ENCODE measurements at places on chromosomes 7 and 10.

DNA sequence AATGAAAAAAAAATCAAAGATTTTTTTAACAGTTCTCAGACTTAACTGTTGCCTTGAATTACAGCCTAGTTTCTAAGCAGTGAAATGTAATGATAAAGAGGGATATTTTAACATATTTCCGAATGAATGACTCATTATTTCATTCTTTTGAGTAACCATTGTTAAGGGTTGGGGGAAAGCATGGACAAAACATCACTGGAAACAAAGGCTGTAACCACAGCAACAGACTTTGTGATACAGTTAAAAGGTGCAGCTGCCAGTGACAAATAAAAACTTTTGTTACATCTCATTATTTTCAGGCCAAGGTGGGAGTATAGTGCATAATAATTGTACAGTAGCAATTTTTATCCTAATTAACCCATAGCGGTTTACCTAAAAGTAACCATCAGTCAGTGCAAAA, 172.6 kb downstream of the LRRTM3 start:
- DNase-seq, result no peak

GRCh38 chr10:127933271-127933670, 26.4 kb downstream of the PTPRE start:
- DNase-seq, result no peak

DNA sequence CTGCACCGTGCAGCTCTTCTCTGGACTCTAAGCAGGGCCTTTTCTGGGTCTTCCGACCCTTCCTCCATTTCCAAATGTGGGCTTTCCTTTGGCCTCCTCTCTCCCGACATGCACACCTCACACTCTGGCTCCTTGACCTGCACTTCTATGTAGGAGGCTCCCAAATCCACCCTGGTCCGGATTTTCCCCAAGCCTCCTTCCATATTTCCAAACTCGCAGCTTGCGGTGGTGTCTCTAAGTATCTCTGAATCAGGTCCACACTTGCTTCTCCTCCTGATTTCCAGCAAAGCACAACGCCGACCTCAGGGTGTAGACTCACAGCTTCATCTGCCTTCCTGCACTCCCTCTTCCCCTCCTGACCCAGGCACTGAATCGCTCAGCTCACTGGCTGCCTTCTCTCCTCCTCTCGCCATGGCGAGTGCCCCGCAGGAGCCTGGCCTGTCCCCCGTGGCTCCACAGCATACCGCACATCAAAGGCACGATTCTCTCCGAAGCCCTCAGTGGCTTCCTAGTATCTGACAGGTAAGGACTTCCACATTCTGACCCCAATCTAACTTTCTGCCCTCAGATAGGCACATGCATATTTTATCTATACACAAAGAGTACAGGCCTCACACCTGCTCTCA, 27.8 kb downstream of the DIP2C start:
- no peak for DNase-seq

GRCh38 chr10:72694476-72695369, 2.8 kb downstream of the MCU start:
- DNase-seq, result no peak

GRCh38 chr10:69880301-69881081, 78.8 kb downstream of the COL13A1 start:
- no peak for DNase-seq

- DNase-seq, result no peak
Measured at GRCh38 chr7:151740081-151740851, 136.6 kb downstream of the PRKAG2 start.

- DNase-seq, result no peak
Measured at GRCh38 chr10:104256335-104256961, 1.8 kb downstream of the GSTO1 start.

DNA sequence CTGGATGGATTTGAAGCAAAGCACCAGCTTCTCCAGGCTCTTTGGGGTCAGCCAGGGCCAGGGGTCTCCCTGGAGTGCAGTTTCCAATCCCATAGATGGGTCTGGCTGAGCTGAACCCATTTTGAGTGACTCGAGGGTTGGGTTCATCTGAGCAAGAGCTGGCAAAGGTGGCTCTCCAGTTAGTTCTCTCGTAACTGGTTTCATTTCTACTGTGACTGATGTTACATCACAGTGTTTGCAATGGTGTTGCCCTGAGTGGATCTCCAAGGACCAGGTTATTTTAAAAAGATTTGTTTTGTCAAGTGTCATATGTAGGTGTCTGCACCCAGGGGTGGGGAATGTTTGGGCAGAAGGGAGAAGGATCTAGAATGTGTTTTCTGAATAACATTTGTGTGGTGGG, 14.2 kb downstream of the LEP start:
- no peak for DNase-seq

DNA sequence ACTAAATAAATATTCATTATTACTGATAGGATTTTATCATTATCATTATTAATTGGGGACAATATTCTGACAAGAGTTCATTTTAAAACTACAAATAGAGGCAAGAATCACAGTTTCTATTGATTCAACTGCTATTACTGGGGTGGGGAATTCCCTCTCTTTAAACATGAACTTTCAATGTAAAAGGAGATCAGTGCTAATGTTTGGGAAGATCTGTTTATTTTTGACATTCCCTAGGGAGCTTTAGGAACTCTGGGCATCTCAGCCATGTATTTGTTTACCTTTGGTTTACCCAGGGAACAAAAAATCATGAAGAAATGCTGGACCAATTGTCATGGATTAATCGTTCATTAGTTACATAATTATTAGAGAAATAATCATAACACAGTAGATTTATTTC, 443.2 kb upstream of the AKR1E2 start:
- no peak for DNase-seq

DNA sequence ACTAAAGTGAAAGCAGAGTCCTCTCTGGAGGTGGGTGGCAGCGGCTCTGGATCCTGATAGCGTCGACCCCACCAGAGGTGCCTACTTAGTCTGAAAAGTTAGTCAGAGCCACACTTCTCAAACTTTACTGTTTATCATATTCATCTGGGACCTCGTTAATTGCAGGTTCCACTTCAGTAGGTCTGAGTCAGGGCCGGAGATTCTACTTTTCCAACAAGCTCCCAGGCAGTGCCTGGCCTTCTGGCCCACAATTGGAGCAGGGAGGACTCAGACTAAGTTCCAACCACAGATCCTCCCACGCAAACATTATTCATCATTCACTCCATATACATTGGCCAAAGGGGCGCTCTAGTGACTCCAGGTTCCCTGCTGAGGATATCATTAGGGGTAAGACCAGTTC, 78.1 kb downstream of the VSTM4 start:
- DNase-seq, result no peak

- no peak for DNase-seq
Measured at GRCh38 chr10:132994185-132994796, 51.9 kb upstream of the CFAP46 start.

- no peak for DNase-seq
Measured at GRCh38 chr10:114303556-114303955, 64.5 kb downstream of the VWA2 start.

DNA sequence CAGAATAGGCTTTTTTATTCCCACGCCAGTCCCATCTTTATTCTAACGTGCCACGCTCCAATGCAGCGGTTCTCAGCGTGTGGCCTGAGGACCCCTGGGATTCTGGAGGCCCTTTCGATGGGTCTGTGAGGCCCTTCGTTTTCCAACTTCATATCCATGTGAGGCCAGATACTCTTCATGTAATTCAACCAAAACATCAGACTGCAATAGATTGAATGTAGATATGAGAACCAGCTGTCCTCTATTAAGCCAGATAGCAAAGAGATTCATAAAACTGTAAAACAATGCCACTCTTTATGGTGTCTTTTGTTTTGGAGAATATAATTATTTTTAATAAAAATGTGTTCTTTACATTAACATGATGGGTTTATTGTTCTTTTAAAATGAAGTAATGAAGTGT, 53.2 kb upstream of the KMT2C start:
- no peak for DNase-seq

DNA sequence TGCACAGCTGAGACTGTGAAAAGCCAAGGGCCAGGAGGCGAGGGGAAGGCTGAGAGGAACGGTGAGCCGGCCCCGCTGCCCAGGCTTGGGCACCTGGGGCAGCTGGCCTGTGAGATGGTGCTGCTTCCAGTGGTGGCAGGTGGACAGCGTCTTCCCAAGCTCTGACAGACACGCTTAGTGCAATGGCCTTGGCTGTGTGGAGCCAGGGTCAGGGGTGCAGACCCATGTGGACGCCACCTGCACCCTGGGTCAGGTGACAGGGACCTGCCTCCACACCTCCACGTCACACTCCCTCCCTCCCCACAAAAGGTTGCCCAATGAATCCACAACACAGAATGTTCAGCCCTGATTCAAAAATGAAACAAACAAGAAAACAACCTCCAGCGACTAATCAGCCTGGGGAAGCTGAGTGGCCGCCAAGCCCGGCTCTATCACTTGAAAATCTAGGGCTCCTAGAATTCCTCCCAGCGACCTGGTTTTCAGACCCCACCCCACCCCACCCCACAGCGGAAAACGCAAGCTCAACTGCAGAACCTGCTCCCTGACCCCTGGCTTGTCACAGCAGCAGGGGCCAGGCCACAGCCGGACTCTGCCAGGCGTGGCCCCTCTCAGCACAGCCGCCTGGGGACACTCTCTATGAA, 54.3 kb downstream of the PRKAG2 start:
- no peak for DNase-seq

GRCh38 chr10:97683556-97684367, 3.3 kb downstream of the AVPI1 start:
- DNase-seq, result no peak

DNA sequence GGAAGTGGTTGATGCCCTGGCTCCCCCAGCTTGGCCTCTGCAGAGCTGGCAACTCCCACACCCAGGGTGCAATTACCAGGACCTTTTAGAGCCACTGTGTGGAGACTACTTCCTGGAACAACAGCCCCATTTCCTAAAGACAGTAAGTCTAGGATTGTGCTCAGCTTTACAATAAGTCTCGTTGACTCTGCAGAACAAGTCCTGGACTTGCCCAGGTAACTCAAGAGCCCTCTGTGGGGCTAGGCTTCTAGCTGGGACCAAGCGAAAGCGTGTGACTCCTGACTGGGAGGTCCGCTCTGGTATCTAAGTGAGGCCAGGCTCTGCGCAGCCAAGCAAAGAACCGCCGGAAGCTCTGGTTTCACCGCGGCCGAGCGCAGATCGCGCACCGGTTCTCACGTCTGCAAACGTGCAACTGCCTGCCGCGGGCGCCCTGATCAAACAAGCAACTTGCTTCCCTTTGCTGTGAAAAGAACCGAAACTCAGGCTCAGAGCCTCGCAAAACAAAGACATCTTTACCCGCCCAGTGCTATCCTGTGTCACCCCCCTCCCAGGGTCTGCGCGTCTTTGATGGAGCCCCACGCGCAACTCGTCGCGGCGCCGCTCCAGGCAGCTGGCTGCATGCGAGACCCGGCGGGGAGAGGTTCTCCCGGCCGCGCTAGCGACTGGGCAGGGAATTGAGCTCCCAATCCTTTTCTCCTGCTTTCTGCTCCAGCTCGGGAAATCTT, 4.4 kb upstream of the PDLIM1 start:
- DNase-seq, result peak; percentile 14

GRCh38 chr10:22978918-22979317, 51.1 kb downstream of the ARMC3 start:
- no peak for DNase-seq

DNA sequence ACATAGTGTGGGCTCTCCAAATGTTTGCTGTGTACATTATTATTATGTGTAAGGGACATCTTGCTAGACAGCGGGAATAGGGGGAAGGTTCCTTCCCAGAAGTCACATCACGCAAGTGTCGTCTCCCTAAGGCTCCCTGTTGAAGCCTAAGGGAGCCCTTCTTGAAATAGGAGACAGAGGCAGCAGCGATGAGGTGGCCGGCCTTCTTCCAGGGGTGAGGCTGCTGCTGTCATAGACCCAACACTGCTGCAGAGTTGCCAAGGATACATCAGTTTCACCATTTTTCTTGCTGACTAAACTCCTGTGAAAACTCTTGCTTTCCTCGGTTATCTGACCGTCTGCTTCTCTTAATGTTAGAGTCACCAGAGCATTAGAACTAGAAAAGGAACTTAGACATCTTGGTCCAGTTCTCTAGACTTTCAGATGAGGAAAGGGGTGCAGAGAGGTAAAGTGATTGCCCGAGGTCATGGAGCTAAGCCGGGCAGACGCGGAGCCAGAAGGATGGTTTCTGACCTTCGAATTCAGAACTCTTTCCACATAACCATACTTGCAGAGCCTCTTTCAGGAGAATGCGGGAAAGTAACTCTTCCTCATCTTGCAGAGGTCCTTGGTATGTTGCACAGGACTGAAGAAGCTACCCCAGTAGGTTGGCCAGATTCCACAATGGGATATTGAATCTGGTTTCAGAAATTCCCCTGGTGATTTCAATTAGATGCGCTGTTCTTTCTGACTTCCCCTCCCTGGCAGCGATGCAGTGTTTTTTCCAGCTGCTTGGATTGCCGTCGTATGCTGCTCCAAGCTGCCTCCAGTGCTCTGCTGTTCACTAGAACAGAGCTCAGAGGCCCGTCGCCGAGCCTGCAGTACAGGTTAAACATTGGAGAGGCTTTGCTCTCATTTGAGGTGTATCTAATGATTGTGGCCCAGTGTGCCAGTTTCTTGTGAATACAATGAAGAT, 217.1 kb downstream of the CAMK1D start:
- no peak for DNase-seq

- peak; percentile 9 for DNase-seq
Measured at GRCh38 chr10:95242581-95243317, 48.1 kb downstream of the PDLIM1 start.

DNA sequence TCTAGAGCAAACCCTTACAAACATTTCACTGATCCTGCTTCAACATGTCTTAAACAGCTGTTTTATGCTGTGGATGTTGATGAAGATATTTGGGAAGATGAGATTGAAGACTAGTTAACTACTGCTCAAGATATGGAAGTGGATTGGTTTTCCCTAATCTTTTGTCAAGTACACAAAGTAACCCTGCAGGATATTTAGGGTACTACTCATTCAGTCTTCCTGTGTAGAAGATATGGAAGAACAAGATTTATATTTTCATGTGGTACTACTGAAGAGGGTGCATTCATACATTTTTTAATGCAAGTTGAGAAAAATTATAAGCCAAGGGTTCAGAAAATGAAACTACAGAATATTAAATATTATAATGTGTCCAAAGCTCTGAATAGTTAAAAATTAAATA, 18.3 kb upstream of the TMEM140 start:
- DNase-seq, result no peak

GRCh38 chr10:117005527-117006055, 604 bp upstream of the SHTN1 start:
- DNase-seq, result no peak

DNA sequence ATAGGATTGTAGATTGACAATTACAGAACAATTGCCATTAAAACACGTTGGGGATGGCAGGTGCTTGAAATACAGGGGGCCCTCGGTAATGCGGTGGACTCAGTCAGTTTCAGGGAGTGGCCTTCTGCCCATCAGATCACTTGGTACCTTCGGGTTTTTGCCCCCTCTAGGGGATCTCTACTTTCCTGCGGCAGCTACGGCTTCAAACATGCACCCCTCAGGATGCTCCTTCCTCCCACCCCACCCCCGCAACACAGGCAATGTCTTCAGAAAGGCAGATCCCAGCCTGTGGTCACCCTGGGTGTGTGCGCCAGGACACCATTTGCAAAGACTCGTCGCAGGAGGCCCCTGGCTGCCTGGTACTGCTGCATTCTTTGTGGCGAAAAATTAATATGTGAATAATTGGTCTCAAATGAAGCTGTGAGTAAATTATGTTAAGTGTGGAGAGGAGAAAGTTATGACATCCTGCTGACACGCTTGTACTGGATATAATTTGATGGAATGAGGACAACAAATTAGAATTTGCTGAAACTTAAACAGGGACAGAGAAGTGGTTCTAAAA, 431.0 kb upstream of the MKI67 start:
- DNase-seq, result no peak

GRCh38 chr10:111243126-111243525, 166.3 kb downstream of the ADRA2A start:
- DNase-seq, result no peak

Measured in stimulated activated CD4-positive, alpha-beta T cell treated with anti-CD3 and anti-CD28 coated beads, Interleukin-12 subunit alpha, Interleukin-12 subunit beta, amount 100 ng/mL, for 4 hours (primary cell).